ENCODE measurements at places on chromosomes 5 and 9.

- no peak for DNase-seq
Observed at GRCh38 chr9:97514531-97514930, 13.1 kb downstream of the TMOD1 start.

DNA sequence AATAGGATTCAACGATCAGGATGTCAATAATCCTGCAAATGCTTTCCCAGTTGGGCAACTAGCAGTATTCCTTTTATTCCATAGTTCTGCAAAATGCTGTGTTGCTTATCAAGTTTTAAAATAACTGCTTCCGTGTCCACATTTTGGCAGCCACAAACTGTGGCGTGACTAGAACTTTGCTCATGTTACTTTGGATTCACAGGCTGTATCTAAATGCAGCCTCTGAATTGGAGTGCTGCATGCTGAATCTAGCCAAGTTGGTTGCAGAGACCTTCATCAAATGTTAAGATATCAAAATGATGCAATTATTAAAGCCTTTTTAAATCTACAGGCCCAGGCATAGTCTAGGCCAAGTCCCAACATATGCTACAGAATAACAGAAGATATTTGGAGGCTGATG is 249.2 kb downstream of the NR2F1-AS1 start:
- DNase-seq: no peak

- DNase-seq: no peak
Observed at GRCh38 chr9:19208653-19209052, 21.8 kb upstream of the DENND4C start.

DNA sequence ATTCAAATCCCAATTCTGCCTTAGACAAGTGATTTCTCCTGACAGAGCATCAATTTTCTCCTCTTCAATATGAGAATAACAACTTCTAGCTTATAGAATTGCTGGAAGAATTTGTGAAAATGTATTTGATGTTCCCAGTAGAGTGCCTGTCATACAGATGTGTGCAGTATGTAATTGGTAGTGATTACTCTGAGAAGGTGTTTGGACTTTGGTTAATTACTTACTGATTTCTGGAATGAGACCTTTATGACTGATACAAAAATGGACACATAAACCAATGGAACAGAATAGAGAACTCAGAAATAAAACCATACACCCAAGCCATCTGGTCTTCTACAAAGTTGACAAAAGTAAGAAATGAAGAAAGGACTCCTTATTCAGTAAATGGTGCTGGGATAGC is 101.9 kb upstream of the TRIM32 start:
- DNase-seq: no peak

GRCh38 chr5:94632024-94632423 is 13.6 kb downstream of the SLF1 start:
- DNase-seq: no peak

- peak; percentile 40 for DNase-seq
Observed at GRCh38 chr9:83620841-83621636, 1.9 kb upstream of the IDNK start.

- DNase-seq: no peak
Observed at GRCh38 chr5:158752656-158752973, 347.1 kb downstream of the EBF1 start.

GRCh38 chr5:109744261-109744660 is 54.5 kb downstream of the MAN2A1 start:
- DNase-seq: no peak

DNA sequence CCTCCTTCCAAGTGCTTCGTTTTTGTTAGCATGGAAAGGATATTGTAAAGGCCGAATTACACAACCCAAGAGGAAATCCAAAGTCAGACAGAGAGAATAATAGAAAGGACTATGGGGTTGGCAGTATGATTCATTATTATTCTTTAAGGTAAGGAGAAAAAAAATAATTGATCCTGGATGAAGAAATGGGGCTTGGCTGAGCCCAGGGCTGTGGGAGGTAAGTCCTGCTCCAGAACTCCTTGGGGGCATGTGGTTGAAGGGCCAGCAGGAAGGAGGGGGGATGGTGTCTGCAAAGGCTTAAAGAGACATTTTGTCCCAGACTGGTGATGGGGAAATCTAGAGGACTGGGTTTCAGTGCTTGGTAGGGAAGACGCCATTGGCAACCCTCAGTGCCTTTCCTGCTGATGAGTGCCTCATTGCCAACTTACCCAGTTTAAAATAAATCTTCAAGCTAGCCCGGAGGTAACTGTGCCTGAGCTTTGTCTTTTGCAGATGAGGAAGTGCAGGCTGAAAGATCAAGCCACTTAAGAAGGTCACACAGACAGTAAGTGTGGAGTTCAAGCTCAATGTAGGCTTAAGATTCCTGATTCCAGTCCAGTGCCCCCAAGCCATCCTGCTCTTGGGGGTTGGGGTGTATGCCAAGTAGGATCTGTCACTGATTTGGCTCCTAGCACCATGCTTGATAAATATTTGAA is 30.2 kb downstream of the FOXI1 start:
- peak; percentile 27 for DNase-seq

DNA sequence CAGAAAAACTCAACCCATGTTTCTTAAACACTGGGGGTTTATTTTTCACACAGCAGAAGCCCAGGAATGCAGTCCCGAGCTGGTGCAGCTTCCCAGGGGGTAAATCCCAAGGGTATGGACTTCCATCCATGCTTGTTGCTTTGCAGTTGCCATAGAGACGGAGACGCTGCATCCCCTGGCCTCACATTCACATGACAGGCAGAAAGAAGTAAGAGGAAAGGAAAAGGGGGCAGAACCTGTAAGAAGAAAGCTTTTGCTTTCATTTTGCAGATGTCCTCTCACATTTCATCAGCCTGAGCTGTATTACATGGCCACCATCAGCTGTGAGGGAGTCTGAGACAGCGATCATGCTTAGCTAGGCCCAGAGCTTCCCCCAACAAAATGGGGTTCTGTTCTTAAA is 321.0 kb downstream of the AGTPBP1 start:
- DNase-seq: peak; percentile 67

DNA sequence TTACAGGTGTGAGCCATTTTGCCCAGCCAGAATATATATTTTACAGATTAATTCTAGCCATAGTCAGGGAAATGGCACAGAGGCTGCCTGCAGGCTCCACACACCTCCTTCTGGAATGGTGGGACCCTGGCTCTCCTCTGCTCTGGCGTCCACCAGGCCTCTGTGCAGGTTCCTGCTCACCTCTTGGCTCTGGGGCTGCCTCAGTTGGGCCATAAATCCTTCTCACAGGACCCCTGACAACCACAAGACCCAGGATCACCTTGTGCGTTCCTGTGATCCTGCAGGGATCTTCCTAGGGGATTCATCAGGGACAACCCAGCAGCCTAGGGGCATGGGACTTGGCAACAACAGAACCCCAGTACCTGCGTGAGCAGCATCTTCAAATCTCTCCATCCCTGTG is 93.0 kb upstream of the FSTL4 start:
- DNase-seq: no peak

DNA sequence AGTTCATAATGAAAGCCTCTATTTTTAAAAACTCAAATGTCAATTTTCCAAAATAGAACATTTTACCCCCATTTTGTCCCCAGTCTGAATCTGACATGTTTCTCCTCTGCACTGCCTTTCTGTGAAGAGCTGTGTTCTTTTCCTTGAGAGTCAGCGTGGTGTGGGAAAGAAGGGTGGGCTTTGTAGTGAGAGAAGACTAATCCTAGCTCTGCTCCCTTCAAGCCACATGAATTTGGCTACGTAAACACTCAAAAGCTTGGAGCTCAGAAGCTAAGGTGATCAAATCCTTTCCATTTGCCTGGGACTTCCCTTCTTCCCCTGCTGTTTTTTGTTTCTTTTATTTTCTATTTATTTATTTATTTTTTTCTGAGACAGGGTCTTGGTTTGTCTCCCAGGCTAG is 598.5 kb downstream of the TLR4 start:
- DNase-seq: no peak

GRCh38 chr9:79116041-79116440 is 455.7 kb upstream of the TLE4 start:
- no peak for DNase-seq

GRCh38 chr9:72407114-72407513 is 42.1 kb upstream of the ZFAND5 start:
- no peak for DNase-seq

- peak; percentile 72 for DNase-seq
Observed at GRCh38 chr5:24401773-24402172, 243.0 kb downstream of the CDH10 start.

DNA sequence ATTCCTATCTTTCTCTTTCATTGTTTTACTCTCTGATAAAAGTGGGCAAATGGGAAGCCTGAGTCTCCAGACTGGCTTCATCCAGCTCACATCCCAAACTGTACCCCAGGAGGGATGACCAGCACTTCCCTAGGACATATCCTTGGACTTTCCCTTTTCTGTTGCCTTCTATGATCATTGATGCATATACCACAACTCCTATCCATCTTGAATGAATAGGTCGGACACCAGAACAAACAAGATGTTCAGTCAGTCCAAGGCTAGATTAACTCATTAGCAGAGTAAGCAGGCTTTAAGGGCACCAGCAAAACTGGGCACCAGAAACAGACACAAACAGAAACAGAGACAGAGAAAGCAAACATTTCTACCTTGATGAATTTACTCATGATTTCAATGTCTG is 159.1 kb upstream of the RGMB start:
- DNase-seq: no peak

GRCh38 chr9:27572566-27572917 is 739 bp downstream of the C9orf72 start:
- DNase-seq: peak; percentile 47

- DNase-seq: no peak
Observed at GRCh38 chr9:121153642-121154041, 48.0 kb downstream of the RAB14 start.

DNA sequence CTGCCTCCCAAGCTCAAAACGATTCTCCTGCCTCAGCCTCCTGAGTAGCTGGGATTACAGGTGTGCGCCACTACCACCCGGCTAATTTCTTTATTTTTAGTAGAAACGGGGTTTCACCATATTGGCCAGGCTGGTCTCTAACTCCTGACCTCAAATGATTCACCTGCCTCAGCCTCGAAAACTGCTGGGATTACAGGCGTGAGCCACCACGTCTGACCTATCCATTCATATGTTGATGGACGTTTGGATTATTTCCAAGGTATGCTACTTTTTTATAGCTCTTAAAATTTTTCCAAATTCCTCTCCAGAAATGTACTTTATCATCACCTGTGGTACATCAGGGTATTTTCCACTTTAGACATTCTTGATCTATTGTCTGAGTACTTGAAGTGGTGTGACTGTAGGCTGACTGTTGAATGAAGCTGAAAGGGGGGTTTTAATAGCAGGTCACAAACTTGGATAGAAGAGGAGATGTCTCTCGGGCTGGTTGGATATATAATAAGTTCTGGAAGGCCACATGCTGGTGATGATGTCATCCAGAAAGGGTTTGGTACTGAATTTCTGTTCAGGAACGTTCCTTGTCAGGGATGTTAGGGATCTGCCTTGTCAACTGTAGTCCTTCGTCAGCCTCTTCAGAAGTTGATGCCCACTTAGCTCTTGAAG is 7.4 kb downstream of the CTNNA1 start:
- peak; percentile 20 for DNase-seq

DNA sequence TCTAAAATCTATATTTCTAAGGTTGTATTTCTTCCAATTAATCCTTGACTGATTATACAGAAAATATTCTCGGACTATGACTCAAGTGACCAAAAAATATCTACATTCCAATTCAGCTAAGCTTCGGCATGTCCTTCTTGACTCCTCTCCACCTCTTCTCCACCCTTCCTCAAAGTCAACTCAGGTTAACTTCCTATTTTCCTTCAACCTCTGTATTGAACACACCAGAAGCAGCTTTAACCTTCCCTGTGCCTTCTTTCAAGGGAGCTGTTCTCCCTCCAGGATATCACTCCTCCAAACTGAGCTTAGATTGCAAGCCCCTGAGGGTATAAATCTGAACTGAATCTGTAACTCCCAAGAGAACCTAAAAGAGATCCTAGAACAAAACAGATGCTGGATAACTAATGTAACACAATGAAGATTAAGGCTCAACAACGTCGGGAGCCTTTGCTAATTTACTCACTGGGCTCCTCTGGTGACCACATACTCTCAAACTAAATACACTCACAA is 1.1 kb downstream of the SLCO4C1 start:
- DNase-seq: no peak

DNA sequence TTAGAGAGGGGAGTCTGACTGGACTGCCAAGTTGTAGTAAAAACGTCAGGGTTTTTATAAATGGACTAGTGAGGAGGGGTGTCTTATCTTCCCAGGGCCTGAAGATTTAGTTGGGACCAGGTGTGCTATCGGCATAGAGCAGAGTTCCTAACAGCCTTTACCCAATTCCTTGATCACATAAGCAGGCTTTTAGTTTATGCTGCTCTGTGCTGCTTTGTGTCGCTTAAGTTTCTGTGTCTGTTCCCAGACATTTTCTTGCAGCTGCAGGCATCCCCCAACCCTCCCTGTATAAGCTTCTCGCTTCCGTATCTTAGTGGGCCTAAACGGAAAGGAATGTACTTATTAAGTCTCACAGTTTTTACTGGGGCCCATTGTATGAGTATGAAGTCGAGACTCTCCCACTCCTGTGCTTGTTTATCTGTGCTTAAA is 2.6 kb upstream of the SMC5 start:
- DNase-seq: peak; percentile 92

GRCh38 chr5:14298126-14298847 is 155.1 kb downstream of the TRIO start:
- DNase-seq: peak; percentile 40

DNA sequence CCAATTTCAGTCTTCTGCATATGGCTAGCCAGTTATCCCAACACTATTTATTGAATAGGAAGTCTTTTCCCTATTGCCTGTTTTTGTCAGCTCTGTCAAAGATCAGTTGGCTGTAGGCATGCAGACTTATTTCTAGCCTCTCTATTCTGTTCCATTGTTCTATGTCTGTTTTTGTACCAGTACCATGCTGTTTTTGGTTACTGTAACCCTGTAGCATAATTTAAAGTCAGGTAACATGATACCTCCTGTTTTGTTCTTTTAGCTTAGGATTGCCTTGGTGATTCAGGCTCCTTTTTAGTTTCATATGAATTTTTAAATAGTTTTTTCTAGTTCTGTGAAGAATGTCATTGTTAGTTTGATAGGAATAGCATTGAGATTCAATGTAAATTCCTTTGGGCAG is 104.9 kb upstream of the SLCO6A1 start:
- no peak for DNase-seq

- DNase-seq: no peak
Observed at GRCh38 chr9:132943651-132944293, 644 bp downstream of the TSC1 start.

Data from fibroblast of skin of right biceps (primary cell).